ENCODE measurements at places on chromosomes 7 and 10.
A peak's percentile ranks its signal among the peaks of the same experiment; 100 is the strongest.

- peak; percentile 11 for DNase-seq
Observed at GRCh38 chr10:77043420-77043763, 594.2 kb downstream of the KCNMA1 start.

- no peak for DNase-seq
Observed at GRCh38 chr7:77691892-77692491, 4.3 kb upstream of the RSBN1L start.

GRCh38 chr10:73873142-73873837 is 1.1 kb downstream of the CAMK2G start:
- DNase-seq: no peak

DNA sequence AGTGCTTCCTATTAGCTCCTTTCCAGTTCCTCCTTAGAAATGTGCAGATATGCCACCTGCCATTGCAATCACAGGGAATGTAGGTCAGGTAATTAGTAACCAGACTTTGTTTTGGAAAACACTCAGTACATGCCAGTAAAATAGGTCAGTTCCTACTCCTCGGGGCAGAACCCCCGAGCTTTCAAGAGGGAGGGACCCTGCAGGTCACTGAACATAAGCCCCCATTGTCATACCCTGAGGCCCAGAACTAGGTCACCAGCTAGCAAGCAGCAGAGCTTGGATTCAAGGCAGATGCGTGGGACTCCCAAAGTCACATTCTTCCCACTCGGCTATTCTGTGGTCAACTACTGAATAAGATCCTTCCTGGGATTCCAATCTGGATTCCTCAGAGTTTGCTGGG is 104.8 kb downstream of the PPP1R3C start:
- DNase-seq: no peak

DNA sequence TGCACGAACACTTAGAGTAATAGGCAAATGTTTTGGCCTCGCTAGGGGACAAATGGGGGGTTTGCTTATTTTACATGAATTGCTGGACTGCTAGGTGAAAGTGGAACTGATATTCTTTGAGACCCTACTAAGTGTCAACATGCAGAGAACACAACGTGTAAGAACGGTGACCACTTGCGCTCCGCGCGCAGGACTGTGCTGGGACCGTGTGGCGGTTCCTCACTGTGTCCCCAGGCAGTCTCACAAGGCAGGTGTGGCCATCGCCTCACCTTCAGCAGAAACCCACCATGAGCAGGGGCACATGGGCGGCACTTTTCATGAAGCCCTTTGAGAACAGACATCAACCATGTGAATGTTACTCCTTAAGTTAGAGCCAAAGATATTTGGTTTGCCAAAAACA is 27.2 kb downstream of the PTPRN2 start:
- DNase-seq: no peak

GRCh38 chr7:1947586-1948217 is 277.6 kb downstream of the ELFN1 start:
- no peak for DNase-seq

- DNase-seq: peak; percentile 31
Observed at GRCh38 chr7:5702876-5703571, 78.4 kb downstream of the RNF216 start.

DNA sequence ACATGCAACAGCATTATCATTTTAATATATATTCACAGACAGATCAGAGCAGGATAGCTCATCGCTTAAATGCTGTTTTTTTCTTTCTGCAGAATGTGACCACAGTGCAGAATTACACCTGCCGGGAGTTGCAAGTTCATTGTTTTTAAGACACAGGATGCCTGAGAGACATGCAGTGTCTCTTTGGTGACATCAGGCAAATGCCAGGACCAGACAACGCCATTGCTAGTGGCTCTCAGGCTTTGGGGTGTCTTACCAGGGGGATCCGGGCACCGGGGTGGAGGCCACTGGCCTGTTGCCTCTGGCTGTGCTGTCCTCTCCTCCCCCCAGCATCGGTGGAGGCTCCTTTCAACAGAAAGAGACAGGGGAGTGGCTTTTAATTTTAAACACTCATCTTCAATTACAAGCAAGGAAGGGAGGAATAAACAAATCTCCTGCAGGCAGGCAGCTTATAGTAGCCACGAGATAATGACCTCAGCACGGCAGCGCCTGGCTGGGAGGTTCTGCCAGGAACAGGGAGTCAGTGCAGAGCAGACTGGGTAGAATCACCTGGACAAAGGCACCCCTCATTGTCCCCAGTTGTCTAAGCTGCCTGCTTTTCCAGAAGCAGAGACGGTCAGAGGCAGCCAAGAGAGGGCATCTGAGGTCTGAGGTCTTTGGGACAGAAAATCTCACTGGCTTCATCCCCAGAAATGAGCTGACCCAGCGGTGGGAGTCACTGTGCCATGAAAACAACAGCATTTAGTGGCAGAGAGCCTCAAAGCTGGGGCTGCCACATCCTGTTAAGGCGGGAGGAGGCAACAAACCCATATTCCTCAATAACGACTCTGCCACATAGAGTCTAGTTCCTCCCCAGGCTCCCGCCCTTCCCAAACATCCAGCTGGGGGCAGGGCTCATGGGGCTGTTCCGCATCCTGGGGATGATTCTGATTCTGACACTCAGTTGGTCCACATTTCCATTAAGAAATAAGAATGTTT is 148.4 kb downstream of the TCERG1L start:
- no peak for DNase-seq

DNA sequence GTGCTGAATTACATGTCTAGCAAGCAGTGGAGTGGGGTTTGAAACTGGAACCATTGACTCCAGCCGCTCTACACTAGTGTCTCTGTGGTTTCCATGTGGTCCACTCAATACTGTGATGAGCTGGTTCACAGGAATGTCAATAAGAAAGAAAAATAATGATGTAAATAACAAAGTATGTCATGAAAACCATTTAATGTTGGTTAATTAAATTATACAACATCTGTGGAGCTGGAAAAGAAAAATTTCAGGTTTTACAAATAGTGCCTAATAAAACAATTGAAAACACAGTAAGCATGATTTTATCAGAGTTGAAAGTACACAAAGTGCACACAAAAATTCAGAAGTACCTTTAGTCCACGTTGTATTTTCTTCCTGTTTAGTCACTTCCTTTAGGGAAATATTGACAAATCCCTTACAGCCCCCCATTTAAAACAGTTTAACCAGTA is 28.7 kb upstream of the NAMPT start:
- DNase-seq: peak; percentile 79

DNA sequence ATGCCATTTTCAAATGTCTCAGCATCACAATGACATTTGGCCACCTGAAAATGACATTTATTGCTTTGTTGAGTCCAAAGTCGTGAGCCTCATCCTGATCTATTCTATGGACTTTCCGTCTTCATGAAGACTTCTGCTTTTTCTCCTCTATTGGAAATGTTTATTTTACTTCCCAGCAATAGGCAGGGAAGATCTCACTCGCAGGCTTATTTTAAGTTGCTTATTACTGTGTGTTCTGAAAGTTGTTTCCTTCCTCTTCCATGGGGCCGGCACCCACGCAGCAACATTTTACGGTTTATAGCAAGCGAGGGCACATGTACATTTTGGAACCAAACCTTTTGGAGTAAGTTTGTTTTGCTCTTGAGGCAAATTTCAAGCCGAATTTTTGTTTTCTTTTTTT is 221.0 kb upstream of the KLF6 start:
- no peak for DNase-seq

- peak; percentile 85 for DNase-seq
Observed at GRCh38 chr7:13641714-13642113, 347.8 kb downstream of the ETV1 start.

DNA sequence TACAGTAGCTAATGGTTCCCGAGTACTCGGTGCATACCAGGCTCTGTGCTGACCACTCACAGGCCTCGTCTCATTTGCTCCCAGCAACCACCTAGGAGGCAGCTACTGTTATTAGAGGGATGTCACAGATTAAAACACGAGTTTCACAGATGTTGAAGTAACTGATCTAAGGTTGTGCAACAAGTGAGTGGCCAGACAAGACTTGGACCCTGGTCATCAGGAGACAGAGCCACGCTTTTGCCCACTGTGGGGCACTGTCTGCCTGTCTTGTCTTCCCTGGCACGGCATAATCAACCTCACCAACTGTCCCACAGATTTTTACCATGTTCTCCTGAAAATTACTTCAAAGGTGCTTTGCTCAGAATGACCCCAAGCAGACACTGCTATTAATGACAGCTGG is 111.6 kb upstream of the HABP2 start:
- DNase-seq: no peak

- DNase-seq: no peak
Observed at GRCh38 chr10:113226399-113226798, 276.4 kb downstream of the TCF7L2 start.

DNA sequence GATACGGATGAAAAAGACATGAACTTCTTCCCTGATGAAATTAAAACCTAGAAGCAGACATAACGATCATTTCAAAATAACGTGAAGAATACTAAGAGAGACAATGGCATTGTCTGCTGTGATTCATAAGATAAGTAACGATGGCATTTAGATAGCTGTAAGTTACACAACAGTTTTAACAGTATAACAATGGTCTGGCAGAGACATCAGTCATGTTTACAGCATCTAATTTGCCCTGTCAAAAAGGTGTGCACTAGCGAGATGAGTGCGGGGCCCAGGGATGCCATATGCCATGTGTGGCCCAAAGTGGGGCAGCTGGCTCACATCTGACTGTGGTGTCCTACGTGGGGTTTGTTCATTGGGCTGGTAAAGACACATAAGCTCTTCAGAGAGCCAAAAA is 55.7 kb upstream of the RHEB start:
- no peak for DNase-seq

DNA sequence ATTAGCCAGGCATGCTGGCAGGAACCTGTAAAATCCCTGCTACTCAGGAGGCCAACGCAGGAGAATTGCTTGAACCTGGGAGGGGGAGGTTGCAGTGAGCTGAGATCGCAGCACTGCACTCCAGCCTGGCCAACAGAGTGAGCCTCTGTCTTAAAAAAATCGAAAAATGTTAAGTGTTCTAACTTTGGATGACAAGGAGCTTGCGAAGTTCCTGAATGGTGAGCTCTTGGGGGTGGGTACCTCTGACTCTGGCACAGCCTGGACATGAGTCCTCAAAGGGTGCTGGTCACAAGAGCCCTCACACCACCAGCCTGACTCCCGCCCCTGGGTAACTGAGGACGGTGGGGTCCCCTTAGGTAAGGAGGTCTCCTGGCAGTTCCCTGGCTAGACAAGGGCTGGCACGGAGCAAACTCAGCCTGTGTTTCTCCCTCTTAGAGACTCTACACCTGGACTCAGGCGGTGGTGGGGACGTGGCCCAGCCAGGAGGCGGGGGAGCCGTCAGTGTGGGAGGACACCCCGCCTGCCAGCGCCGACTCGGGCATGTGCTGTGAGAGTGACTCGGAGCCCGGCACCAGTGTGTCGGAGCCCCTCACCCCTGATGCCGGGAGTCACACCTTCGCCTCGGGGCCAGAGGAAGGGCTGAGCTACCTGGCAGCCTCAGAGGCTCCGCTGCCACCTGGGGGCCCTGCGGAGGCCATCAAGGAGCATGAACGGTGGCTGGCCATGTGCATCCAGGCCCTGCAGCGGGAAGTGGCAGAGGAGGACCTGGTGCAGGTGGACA is 24.1 kb downstream of the AMZ1 start:
- no peak for DNase-seq

DNA sequence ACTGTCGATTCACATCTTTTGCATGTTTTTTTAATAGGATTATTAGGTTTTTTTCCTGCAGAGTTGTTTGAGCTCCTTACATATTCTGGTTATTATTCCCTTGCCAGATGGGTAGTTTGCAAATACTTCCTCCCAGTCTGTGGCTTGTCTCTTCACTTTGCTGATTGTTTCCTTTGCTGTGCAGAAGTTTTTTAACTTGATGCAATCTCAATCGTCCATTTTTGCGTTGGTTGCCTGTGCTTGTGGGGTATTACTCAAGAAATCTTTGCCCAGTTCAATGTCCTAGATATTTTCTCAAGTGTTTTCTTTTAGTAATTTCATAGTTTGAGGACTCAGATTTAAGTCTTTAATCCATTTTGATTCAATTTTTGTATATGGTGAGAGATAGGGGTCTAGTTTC is 95.4 kb downstream of the TBXAS1 start:
- DNase-seq: no peak

DNA sequence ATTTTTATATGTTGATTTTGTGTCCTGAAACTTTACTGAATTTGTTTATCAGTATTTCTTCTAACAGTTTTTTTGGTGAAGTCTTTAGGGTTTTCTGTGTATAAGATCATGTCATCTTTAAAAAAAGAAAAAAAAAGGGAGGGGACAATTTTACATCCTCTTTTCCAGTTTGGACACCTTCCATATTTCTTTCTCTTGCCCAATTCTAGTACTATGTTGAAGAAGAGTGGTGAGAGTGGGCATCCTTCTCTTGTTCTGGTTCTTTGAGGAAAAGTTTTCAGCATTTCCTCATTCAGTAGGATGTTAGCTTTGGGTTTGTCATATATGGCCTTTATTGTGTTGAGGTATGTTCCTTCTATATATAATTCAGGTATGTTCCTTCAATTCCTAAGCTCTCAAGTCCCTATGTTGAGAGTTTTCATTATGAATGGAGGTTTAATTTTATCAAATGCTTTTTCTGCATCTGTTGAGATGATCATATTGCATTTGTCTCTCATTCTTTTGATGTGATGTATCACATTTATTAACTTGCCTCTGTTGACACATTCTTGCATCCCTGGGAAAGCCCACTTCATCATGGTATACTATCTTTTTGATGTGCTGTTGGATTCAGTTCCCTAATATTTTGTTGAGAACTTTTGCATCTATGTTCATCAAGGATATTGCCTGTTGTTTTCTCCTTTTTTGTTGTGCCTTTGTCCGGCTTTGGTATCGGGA is 12.1 kb downstream of the TAS2R40 start:
- DNase-seq: no peak

DNA sequence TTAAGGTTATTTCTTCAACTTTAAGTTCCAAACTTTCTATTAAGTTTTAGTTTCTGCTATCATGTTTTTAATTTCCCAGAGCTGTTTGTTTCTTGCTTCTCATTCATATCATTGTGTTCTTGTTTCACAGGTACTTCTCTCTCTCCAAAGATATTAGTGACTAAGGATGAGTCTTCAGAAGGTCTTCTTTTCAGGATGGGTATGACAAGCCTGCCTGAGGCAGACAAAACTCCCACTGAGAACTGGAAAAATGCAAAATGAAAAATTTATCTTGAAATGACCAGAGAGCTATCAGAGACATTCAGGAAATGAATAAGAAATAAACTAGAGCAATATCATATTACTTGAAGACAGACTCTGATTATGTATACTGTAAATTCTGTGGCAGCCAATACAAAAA is 110.8 kb upstream of the EGFR start:
- no peak for DNase-seq

- no peak for DNase-seq
Observed at GRCh38 chr10:22604344-22605126, 109.8 kb downstream of the PIP4K2A start.

Measured in brain microvascular endothelial cell (primary cell).